Urothelium cell line (cell line): ENCODE measurements at places on chromosomes 1 and 21.

GRCh38 chr1:208161656-208162375, 82.4 kb downstream of the PLXNA2 start:
- DNase-seq = no peak

GRCh38 chr1:220684890-220685289, 5.3 kb upstream of the C1orf115 start:
- no peak for DNase-seq

DNA sequence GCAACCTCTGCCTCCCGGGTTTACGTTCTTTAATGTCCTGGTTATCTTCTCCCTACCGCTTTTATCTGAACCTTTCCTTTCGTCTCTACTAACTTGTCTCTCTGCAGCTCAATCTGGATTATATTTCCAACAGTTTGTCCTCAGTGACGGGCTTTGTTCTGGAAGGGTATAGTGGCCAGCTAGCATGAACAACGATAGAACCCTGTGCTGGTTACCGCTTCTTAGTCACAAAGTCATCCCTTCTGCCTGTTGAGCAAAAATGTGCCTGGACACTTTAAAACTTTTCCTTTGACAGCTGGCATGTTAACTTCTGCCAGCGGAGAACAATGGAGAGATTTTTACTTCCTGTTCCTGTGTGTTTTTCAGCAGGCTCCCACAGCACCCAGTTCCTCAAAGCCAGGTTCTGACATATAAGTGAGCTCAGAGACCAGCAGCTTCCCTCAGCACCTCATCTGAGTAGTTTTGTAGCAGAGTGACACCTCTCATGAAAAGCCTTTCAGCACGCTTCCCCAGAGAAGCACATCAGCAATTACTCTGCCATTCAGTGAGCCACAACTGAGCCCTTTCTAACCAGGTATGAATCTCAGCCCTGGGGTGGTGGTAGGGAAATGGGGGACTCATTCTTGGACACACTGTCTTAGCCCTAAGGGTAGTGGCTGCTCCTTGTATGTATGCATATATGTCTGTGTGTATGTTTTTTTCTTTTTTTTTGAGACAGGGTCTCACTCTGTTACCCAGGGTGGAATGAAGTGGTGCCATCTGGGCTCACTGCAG, 23.6 kb upstream of the CCDC17 start:
- DNase-seq = no peak

- no peak for DNase-seq
Observed at GRCh38 chr1:154747740-154748404, 122.2 kb downstream of the KCNN3 start.

- no peak for DNase-seq
Observed at GRCh38 chr1:201745023-201745422, 83.9 kb upstream of the IPO9 start.

DNA sequence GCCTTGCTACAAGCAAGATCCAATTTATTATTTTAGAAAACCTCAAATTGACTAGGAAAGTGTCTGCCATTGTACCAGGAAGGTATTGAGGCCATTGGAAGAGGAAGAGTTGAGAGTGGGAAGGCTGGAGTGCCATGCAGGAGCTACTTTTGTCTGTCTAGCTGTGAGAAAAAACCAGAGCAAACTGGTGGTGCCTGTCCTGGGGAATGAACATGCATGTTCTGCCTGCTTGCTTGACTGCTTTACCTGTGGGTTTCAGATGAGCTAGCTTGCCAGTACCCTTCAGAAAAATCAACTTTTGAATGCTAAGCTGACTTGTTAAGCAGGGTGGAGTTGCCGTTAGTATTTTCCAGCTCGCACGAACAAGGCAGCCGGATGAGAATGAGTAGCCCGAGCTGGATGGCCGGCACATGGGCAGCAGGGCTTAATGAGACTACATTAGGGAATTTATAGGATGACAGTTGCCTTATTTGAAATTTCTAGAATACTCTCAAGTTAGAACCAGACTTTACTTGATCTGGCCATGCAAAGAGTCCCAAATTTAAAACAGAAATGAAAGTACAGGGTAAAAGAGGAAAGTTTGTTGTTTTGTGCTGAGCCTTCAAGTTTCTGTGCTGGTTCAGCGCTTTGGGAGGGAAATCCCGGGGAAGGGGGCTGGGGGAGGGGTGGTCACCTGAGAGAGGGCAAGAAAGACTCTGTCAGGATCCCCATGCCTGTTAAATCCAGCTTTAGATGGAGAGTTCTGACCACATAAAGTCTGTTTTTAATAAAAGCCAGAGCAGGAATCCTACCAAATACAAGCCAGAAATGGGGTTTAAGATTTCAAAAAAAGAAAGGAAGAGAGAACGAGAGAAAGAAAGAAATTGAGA, 29.6 kb upstream of the C1orf105 start:
- DNase-seq = no peak

DNA sequence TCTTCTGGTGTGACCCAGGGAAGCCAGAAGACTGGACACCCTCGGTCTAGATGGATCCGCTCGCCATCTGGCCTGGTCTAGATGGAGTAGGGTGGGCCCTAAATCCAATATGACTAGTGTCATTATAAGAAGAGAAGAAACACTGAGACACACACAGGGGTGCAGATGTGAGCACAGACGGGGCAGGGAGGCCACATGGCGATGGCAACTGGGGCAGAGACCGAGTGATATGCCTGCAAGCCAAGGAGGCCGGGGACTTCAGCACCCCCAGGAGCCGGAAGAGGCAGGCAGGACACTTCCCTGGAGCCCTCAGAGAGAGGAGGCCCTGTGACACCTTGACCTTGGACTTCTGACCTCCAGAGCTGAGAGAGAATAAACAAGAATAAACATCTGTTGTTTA, 5.6 kb upstream of the TFF3 start:
- DNase-seq = no peak
